ENCODE measurements at places on chromosomes 12 and 14.
A peak's percentile ranks its signal among the peaks of the same experiment; 100 is the strongest.

GRCh38 chr12:129258781-129259318 is 405.6 kb downstream of the GLT1D1 start:
- DNase-seq: no peak

DNA sequence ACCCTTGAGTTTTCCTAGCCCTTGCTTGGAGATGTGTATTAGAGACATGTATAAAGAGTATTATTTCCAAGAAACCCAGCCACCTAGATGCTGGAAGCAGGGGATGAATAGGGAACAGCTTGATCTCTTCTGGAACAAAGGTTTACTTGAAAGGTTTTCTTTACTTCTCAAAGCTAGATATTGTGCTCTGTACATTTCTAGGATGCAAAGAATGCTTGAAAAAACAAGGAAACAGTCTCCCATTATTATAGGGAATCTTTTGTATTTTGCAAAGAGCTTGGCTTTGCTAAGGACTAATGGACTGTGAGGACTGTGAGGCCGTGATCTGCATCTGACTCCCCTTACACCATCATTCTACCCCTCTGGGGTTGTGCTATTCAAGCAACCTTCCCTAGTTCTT is 77.9 kb downstream of the PRICKLE1 start:
- no peak for DNase-seq

GRCh38 chr12:110316861-110317260 is 35.8 kb downstream of the ATP2A2 start:
- DNase-seq: peak; percentile 46

GRCh38 chr12:4044101-4044500 is 170.9 kb upstream of the PARP11 start:
- no peak for DNase-seq

DNA sequence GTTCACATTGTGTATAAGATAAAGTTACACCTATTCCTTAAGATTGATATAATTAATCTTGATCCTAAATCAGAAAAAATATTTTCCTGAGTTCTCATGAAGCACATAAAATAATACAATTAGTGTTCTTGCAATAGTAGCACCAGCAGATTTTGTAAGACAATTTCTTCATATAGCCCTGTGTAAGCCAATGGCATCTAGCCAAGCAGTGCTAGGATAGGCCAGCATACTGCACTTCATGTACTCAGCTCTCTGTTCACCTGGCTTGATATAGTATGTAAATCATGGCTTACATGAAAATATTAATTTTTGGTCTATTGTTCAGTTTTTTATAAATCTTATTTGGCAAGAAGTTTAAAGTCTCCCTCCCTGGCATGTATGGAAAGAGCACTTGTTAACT is 1.9 kb downstream of the KLRF2 start:
- peak; percentile 70 for DNase-seq

- no peak for DNase-seq
Measured at GRCh38 chr14:56423544-56423943, 156.1 kb upstream of the TMEM260 start.
